ENCODE measurements at places on chromosomes 12 and 14. TPM values are rescaled to one million over a fixed set of nuclear protein-coding genes. Genes with fewer than 3 reads are reported as not detected.

DNA sequence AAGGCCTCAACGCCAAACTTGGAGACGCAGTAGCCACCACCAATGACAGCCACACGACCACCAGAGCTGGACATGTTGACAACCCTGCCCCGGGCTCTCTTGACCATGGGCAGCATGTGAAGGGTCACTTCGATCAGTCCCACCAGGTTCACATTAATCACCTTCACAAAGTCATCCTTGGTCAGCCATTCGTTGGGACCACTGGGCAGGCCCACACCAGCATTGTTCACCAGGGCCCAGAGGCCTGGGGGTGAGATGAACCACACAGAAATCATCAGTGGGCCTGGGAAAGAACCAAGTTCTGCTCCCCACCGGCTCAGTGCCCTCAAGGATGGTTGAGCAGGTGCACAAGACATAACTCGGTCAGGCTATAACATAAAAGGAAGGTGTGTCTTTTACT lies 4.0 kb downstream of the SDR9C7 start:
- DNase-seq = no peak

PPP4R4 gene
- 23.8 TPM for total RNA-seq

CCDC196 gene
- total RNA-seq = not detected

- DNase-seq = peak; percentile 66
Observed at GRCh38 chr14:64841121-64841651, 38.5 kb downstream of the SPTB start.

DNA sequence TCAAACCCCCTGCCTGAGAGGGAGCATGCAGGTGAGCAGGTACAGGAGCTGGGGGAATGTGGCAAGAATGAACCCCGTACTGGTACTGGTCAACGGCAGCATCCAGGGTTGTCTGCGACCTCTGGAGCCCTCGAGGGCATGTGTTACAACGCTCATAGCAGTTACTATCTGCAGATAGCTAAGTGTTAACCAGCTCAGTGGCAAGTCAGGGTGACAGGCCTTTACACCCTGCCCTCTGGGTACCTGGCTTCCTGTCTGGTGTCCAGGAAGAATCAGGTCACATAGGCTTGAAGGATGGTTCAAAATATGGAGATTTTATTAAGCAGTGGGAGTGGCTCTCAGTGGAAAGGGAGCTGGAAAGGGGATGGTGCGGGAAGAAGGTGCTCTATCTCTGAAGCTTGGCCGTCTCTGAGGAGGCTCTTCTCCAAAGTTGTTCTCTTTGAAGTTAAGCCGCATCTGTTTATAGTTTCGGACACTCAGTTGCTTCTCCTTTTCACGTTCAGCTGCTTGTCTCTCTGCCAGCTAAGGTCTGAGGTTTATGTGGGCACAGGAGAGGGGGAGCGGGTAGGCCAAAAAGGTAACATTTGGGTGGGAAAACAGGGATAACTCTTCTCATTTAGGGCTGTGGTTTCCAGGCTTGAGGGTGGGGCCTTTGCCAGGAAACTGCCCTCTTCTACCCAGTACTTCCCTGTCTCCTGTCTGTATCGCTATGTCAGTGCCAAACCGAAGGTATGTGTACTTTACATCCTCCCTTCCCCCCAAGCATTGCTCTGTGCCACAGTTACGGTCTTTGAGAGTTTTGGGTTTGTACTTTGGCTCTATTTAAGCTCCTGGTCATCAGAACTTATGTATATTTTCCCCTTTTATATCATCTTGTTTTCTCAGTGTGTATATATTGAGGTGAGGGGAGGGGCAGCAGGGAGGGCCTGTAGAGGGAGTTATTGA lies 305.8 kb downstream of the RGS6 start:
- DNase-seq = no peak

DNA sequence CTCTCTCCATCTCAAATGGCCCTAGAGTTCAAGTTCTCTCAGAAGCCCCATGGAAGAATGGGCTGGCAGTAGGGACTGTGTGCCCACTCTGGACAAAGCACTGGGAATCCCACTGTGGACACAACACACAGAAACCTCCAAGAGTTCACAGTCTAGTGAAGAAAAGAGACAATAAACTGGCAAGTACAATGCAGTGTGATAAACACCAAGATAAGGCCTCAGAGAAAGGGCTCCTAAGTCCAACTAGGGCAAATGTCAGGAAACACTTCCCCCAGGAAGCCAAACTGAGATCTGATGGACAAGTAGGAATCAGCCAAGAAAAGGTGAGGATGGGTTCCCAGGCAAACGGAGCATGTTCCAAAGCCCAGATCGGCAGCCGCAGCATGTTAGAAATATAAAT lies 5.4 kb downstream of the VSIG10 start:
- no peak for DNase-seq

GRCh38 chr14:98766818-98767217 lies 505.2 kb downstream of the BCL11B start:
- DNase-seq = peak; percentile 56

SENP1 gene
- 10.8 TPM for total RNA-seq

PZP gene
- not detected for total RNA-seq

All from bronchial epithelial cell (primary cell).